ENCODE measurements at places on chromosomes 7 and 10.

DNA sequence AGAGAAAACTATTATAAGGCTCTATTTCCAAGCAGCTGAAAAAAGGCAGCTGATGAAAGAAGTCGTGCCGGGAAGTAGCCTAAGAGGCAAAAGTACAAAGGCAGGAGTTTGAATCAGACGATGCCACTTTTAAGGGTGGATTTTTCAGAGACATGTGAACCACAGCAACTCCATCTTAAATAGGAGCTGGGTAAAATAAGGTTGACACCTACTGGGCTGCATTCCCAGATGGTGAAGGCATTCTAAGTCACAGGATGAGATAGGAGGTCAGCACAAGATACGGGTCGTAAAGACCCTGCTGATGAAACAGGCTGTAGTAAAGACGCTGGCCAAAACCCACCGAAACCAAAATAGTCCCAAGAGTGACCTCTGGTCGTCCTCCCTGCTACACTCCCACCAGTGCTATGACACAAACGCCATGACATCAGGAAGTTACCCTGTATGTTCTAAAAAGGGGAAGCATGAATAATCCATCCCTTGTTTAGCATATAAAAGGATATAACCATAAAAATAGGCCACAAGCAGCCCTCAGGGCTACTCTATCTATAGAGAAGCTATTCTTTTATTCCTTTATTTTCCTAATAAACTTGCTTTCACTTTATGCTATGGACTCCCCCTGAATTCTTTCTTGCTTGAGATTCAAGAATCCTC lies 45.5 kb upstream of the PRSS1 start:
- DNase-seq, result no peak

DNA sequence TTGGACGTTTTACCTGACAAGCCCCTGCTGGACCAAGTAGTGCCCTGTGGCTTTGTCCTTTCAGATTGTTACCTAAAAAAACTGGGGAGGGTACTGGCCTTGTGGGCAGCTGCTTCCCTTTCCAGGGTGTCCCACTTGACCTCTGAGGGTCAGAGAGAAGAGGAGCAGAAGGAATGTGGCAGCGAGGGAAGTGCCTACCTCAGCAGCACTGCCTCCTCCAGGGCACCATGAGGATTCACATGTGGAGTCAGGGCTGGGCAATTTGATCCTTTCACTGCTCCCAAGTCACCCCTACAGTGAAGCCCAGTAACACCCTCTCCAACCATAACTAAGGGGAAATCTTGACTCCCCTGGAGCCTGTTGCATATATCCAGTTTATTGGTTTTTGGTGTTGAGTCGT lies 64.6 kb downstream of the ITGB1 start:
- DNase-seq, result no peak

- DNase-seq, result no peak
These were observed 305.1 kb downstream of the DNAJB6 start for GRCh38 chr7:157641866-157642265.

DNA sequence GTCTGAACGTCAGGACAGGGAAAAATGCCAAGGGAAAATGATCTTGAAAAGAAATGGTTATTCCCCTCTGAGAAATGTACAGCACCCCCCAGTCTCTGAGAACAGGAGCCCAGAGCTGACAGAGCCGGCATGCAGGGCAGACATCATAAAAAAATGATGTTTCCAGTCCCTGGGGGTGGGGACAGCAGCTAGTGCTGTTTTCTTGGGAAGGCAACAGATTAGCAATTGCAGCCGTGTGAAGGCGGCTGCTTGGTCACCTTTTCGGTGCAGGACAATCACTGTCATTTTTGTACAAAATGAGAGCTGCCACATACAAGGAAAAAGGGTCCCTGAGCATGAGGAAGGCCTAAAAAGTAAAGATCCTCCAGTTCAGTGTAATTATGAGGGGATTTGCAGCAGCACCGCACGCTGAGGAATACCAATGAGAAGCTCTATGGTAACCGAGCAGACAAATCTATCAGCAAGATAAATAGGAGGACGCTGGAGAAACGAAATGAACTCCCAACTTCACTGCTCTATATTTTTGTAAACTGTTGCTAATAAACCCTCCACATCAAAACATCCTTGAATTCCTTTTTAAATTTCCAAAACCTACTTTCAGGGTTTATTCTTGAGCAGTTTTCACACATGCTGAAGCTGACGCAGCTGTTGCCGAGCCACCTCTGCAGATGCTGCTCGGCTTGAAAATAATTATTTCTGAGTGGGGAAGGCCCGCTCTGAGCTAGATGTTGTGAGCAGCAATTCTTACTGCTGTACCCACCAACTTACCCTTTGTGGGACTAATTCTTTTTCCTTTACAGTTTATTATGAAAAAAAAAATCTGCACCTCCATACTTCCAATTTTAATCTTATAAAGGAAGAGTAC lies 98.2 kb upstream of the NEBL start:
- no peak for DNase-seq

- no peak for DNase-seq
These were observed 29.7 kb upstream of the SLC13A1 start for GRCh38 chr7:123229426-123229825.

DNA sequence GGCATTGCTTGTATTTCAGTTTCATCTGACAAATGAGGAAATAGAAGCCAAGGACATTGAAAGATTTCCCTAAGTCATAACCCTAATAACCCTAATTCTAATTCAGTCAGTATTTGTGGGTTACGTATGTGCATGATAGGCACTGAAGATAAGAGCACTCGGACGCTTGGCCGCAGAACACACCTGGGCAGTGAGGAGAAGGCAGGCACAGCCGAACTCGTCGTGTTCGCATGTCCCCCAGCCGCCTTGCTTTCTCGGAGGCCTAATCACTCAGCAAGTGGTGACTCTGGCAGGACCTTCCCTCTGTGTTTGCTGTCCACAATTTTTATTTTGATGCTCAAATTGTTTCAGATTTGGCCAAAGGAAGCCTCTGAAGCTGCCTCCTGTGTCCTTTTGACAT lies 23.7 kb downstream of the HKDC1 start:
- no peak for DNase-seq

DNA sequence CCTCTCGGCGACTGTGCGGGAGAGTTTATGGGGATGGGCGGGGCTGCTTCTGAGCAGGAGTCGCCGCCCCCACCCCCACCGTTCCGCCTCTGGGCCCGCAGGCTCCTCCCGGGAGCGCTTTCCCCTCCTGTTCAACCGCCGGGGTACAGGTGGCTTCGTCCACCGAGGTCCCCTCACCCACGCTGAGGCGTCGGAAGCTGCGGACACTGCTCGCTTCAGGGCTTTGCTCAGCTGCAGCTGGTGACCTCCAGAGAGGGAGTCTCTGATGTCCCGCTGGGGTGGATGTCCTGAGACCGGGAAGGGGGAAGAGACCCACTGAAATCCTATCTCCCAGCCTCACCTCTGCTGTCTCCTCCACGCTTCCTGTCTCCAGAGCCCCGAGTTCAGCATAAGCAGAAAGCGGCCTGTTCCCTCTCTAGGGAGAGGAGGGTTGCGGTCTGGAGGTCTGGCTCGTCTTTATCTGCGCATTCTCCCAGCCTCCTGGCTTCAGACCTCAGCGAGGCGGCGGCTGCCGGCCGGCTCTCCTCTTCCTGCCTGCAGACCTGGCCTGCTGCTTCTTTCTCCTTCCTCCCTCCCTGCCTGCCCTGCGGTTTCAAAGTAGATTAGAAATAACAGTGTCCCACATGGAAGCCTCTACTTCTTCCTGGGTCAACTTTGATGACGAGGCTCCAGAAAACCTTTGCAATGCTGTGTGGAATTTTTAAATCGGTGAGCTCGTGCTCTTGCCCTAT lies 1.8 kb downstream of the CYP2E1 start:
- no peak for DNase-seq

- DNase-seq, result no peak
These were observed 350.2 kb downstream of the GATA3 start for GRCh38 chr10:8404721-8405120.

GRCh38 chr10:70587045-70587658 lies 15.4 kb downstream of the PRF1 start:
- DNase-seq, result no peak
